Coronary artery (tissue), 2 donors: ENCODE measurements at places on chromosomes 6 and 20.

DNA sequence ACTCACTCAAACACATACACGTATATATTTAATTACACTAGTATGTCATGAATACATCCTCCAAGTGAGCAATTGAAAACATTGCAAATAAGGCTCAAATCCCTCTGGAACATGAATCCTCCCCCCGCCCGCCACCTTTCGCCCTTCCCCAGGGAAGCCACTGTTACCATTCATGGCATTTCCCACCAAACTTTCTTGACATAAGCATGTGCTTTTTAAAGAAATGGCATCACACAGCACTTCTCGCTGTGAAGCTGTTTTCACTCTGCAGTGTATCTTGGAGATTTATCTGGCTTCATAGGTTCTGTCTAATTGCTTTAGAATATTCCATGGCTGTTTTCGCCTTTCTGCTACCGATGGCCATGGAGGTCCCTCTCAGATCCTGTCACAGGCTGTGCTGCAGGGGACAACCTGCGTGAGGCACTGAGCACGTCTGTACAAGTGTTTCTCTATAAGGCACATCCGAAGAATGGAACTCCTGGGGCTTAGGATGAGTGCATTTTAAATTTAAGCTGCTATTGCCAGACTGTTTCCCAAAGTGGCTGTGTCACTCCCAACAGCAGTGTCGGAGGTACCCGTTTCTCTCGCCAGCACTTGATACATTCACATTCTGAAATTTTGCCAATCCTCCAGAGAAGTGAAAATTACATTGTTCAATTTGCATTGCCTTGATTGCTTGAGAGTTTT lies 22.2 kb upstream of the PHACTR3 start:
- no peak for DNase-seq

- DNase-seq = no peak
These were observed 571.4 kb downstream of the EPHA7 start for GRCh38 chr6:92847988-92848387.

DNA sequence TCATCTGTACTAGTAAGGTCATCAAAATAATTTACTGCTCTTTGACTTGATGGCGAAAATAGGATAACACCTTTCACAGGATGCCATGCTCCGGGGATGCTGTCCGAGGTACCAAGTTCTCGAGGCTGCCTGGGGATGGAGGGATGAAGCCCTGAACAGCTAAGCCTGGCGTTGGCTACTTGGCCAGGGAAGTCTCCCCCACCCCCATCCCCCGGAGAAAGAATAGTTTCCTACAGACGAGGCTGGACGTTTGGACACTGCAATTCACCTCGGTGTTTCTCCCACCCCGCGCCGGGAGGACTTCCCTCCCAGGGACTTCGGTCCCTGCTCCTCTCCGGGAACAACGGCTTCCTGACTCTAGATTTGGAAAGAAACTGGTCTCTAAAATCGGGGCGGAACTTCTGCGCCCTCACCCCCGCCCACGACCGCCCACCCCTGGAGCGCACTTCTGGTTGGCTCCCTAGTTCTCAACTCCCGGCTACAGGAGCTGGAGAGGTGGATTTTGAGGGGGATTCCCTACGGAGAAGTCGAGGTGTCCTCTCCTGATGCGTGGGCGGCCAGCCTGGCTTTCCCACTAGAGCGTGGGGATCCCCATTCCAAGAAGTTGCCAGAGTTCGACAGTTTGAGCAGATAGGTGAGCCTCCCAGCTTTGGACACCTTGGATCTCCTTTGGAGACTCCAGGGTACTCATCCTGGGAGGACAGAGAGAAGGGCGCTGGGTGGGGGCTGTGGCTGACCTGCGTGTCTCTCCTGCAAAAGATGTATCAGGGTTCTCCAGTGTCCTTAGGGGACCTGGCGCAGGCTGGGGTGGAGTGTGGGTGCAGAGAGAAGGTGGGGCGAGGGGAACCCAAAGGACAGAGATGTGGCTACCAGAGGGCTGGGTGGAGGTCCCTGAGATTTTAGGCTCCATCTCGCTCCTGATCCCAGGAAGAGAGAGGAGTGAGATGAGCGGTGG lies 1.1 kb downstream of the PCSK2 start:
- DNase-seq = no peak

- no peak for DNase-seq
These were observed 112.8 kb downstream of the INSM1 start for GRCh38 chr20:20480689-20481088.
